ENCODE measurements at places on chromosomes 16 and 17.

DNA sequence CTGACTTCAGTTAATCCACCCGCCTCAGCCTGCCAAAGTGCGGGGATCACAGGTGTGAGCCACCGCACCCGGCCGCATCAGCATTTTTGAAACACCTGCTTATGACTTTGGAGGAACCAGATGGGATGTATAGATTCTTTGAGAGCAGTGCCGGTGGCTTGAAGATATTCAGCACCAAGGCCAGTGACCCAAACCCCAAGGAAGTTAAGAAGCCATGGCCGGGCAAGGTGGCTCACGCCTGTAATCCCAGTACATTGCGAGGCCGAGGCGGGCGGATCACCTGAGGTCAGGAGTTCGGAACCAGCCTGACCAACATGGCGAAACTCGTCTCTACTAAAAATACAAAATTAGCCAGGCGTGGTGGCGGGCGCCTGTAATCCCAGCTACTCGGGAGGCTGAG is 43.9 kb downstream of the TRARG1 start:
- no peak for DNase-seq

DNA sequence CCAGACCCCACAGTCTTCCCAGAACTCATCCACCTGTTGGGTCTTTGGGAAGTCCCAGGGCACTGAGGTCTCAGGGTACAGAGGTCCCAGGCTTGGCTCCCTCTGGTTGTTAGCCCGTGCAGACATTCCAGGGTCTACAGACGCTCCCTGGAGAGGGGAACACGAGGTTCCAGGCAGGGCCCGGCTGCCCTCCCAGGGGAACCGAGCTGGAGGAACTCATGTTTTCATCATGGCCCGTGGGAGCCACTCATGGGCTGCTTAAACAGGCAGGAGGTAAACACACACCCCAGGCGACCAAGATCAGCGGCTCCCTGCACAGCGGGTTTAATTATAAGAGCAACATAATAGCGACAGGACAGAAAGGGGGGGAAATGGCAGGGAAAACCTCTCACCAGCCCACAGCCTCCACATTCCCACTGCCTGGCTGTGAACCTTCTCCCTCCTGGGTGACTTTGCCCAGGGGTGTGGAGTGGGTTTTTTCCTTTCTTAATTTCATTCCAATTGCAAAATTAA is 36.5 kb downstream of the TRARG1 start:
- no peak for DNase-seq

GRCh38 chr16:75462806-75463205 is 1.7 kb downstream of the TMEM170A start:
- no peak for DNase-seq

DNA sequence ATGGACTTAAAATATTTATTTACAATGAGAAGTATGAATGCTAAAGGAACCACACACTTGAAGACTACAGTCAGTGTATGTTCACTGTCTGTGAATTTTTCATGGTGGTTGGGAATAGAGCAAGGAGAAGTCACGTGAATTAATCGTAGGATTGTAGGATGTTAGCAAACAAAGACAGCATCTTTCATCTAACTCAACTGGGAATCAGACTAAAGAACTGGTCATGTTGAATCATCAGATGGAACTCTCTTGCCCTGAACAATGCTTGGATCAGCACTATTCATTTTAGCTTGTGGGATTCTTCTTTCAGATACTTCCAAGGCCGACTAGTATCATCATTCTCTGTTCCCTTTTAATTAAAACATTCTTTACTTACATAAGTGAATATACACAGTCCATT is 18.1 kb downstream of the KCNJ2 start:
- DNase-seq, result no peak

DNA sequence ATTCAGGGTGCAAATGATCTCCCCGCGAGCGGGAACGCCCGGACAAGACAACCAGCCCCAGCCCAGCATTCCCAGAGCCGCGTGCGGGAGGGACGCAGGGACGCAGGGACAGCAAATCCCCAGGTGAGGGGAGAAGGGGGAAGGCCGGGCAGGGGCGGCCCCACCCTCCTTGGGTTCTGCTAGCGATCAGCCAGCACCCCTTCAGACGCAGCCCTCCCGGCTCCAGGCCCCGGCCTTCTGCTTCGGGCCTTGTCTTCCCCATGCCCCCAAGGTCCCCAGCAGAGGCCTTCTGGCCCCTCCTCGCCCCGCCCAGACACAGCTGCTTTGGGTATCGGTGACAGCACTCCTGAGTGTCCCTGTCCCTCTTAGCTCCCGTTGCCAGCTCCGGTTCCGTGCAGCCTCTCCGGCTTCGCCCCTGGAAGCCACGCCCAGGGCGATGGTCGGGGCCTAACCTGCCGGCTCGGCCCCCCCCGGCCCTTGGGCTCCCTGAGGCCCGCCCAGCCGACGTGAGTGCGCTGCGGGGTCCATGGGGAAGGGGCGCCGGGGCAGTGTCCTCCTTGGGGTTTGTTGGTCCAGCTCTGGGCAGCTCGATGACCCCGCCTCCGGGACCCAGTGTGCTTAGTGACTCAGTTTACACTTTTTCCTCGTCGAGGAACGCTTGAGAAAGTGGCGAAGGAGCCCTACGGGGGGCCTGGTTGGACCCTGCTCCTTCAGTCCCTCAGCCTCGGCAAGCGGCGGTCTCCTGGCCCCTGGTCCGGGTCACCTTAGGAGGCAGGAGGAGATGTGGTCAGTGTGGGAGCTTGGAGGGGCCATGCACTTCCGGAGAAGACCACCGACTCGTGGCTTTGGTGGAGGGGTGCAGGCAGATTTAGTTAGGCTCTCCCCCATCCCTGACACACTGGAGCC is 50.5 kb upstream of the AMZ2 start:
- DNase-seq, result no peak

GRCh38 chr17:44759916-44760243 is 1.1 kb downstream of the ADAM11 start:
- no peak for DNase-seq

- no peak for DNase-seq
Observed at GRCh38 chr17:42781639-42782165, 1.3 kb downstream of the WNK4 start.

GRCh38 chr17:51012538-51012937 is 108.1 kb downstream of the SPAG9 start:
- DNase-seq, result no peak

DNA sequence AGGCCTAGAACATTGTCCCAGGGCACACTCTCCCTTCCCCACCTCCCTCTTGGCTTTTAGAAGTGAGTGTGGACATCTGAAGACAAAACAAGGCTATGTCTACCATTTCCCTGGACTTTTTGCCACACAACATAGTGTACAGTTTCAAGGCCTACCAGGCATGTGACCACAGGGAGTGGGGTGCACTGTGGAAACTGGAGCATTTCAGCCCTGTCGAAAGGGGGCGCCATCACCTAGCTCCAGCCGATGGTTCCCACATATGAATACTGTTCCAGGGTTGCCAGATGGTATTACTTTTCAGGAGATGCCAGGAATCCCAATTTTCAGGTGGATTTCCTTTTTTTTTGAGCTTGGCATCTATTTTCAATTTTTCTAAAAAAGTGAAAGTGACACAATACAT is 140.7 kb downstream of the KATNIP start:
- no peak for DNase-seq

DNA sequence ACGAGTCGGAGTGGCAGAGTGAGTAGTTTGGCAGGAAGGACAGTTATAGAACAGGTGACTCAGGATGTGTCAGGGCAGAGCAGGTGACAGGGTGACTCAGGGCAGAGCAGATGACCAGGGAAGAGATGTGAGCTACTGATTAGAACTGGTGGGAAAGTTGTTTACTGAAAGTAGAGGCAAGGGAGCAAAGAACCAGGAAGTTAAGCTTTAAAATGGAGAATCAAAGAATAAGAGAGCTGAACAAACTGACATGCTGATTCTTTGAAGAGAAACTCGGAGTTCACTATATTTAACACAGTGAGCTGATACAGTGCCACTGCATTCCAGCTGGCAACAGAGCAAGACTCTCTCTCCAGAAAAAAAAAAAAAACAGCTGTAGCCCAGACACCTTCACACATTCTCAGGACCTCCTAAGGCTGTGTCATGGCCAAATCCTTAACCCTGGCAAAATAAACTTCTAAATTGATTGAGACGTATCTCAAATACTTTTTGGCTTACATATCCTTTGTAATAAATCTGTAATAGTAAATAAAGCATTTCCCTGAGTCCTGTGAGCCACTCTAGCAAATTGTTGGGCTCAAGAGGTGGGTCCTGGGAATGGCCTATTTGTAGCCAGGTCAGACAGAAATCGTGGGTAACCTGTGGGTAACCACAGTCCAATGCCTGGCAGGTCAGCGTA is 12.3 kb upstream of the UBE2I start:
- no peak for DNase-seq

DNA sequence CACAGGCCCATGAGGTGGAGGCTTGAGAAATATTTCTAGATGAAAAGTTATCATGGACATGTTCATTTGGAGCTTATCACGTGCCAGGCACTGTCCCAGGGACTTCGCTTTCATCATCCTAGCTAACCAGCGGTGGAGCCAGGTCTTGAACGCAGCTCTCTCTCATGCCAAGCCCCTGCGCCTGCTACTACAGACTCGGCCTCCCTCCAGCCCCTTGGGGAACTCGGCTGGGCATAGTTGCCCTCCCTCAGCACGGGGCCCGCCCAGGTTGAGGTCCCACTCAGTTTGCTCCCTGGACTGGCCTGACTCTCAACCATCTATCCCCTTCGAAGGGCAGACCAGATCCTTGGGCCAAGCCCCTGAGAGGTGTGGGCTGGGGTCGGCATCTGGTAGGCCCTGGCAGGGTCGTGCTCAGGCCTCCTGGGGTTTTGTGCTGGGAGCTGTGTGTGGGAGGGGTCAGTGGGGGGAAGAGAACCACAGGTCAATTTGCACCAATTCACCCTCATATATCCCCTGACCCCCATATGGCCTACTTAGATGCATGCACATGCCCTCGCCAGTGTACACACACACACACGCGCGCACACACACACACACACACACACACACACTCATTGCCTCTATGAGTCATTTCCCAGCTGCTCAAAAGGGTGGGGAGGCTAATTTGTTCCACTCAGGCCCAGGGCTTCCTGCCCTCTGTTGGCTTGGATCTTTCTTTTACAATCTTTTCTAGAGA is 12.1 kb upstream of the SCN4A start:
- no peak for DNase-seq

- DNase-seq, result no peak
Observed at GRCh38 chr17:32152130-32152529, 9.8 kb downstream of the RHOT1 start.

DNA sequence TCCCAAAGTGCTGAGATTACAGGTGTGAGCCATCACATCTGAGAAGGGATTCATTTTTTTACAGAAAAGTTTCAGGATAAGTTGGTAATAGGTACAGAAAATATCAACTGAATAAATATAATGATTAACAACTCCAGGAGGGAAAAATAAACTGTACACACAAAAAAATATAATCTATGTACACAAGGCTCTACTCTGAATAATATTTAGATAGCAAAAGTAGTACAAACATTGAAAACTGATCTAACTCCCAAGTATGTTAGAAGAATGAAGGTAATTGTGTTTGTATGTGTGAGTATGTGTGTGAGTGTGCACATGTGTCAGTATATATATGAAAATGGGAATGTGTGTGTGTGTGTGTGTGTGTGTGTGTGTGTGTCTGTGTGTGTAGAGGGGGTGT is 20.4 kb downstream of the TUBD1 start:
- no peak for DNase-seq

- DNase-seq, result no peak
Observed at GRCh38 chr16:521381-522210, 5.9 kb upstream of the CAPN15 start.

DNA sequence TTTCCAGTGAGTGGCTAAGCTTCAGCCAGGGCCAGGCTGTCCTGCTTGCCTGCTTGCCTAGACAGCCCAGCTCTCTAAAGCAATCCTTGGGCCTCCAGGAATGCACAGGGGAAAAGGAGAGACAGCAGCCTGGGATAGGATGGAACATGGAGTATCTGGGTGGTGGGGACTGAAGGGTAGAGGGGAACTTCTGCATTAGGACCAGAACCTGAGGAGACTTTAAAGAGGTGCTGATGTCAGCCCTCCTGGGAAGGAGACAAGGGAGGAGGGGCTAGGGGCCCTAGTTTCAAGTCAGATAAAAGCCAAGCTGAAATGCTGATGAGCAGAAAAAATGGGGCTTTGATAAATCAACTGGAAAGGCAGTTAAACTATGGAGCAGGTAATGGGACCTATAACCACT is 1.8 kb downstream of the HOXB7 start:
- no peak for DNase-seq

DNA sequence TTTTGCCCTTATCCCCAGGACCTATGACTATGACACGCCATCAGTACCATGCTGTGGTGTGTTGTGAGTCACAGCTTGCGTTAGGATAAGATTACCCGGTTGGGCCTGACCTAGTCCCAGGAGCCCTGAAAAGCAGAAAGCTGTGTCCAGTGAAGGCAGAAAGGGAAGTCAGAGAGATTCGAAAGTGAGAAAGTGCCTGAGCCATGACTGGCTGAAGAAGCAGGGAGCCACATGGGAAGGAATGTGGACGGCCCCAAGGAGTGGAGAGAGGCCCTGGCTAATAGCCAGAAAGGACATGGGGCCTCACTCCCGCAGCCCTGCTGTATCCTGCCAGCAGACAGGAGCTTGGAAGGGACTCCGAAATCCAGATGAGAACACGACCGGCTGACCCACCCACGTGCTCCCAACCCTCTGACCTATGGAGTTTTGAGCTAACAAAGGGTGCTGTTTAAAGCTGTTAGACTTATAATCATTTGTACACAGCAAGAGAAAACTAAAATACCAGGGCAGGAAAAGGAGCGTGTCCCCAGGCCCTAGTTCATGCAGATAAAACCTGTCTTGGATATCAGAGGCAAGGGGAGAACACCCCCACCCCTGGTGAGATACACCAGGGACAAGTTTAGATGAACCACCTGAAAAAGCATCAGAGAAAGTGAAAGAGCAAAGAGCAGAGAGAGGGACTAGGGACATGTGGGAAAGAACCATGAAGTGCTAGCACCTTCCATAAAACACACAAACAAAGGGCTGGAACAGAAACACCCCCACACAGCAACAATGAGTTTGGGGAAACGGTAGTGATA is 115.3 kb downstream of the SLC39A11 start:
- peak; percentile 62 for DNase-seq

DNA sequence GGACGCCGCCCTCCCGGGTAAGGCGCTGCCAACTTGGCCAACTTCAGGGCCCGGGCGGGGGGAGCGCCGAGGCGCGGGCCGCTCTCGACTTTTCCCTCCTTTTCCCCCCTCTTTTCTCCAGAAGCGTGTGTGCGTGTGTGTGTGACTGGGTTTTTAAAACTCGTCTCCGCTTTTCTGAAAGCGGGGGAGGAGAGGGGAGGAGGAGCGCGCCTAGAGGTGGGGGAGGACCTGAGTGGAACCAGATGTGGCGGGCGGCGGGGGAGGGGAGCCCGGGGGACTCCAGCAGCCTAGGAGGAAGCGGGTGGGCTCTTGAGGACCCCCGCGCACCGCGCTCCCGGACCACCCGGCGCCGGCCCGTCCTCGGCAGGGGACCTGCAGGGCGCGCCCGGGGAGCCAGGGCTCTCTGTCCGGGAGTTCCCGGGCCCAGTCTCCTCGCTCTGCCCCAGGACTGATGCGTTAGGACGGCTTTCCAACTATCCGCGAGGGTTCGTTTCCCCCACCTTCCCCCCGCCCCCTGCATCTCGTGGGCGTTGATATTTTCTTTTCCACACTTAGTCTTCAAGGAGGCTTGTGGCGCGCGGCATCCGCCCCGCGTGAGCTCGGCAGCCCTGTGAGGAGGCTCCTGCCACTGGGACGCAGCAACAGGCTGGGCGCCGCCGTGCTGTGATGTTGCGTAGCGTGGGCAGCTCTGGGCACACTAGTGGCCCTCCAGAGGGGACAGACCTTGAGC is 599 bp downstream of the MRC2 start:
- DNase-seq, result peak; percentile 79

Data from renal pelvis (tissue), 12 donors.